ENCODE measurements at places on chromosomes 7 and 10.

GRCh38 chr10:107364872-107365271 lies 200.4 kb upstream of the SORCS1 start:
- no peak for DNase-seq

GRCh38 chr7:17699696-17700095 lies 240.6 kb downstream of the SNX13 start:
- no peak for DNase-seq

- DNase-seq: no peak
Observed at GRCh38 chr10:122019414-122019975, 30.5 kb downstream of the TACC2 start.

GRCh38 chr10:102660888-102661657 lies 16.8 kb downstream of the TRIM8 start:
- no peak for DNase-seq

DNA sequence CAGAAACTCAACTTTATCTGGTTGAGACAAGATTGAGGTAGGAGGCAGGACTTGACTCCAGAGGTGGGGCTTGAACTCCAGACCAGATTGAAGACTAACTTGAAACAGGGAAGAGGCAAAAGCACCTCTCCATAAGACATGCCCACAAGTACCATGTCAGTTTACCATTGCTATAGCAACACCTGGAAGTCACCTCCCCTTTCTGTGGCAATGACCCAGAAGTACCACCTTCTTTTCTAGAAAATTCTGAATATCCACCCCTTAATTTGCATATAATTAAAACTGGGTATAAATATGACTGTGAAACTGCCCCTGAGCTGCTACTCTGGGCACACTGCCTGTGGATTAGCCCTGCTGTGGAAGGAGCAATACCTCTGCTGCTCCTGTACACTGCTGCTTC lies 4.9 kb upstream of the TOMM7 start:
- DNase-seq: no peak

- DNase-seq: peak; percentile 94
Observed at GRCh38 chr10:30583778-30584415, 45.7 kb downstream of the LYZL2 start.

DNA sequence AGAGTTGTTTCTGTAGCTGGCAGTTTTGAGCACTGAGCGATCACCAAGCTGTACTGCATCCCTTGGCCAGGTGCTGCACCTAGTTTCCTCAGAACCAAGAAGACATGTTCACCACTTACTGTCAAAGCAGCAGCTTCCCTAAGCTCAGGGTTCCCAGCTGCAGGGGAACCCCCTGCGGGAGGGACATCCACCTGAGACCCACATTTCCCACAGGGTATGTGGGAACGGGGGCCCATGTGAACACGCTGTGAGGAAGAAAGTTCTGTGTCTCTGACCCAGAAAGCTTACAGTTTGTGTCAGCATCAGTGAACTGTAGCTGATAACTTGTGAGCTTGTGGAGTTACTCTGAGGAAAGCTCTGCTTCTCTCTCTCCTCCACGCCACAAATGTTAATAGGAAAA lies 436.8 kb upstream of the IGFBP3 start:
- DNase-seq: no peak

- DNase-seq: no peak
Observed at GRCh38 chr7:120021085-120021484, 251.9 kb upstream of the KCND2 start.

DNA sequence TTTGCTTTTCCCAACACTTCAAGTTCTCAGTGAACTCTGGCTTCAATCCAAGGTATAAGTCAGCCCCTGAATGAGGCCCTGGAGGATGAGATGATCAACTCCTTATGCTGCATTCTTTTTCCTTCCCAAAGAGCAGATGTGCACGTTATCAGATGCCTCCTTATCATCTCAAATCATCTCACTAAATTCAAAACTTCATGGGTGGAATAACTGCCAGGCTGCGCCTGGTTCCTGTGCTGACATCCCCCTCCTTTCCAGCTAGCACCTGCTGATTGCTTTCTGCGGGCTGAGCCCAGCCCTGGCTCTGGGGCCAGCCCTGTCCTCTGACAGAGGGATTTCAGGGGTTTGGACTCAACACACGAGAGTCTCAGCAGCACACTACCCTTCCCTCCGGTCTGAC lies 44.9 kb downstream of the TLL2 start:
- no peak for DNase-seq

GRCh38 chr10:88507826-88508453 lies 75.2 kb downstream of the RNLS start:
- DNase-seq: no peak

DNA sequence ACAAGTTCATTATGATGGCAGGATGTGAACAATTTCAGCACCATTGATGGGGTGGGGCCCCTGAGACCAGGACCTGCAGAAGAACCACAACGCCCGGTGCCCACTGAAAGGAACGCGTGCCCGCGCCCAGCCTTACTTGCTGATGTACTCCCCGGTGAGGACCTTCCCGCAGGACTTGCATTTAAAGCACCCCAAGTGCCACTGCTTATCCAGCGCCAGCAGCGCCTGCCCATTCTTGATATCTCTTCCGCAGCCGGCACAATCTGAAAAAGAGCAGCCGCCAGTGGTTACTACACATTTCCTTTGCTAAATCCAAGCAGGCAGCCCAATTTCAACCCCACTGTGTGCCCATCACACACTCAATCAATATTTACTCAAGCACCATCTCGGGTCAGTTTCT lies 110.6 kb downstream of the ABLIM1 start:
- no peak for DNase-seq

GRCh38 chr10:132410056-132410778 lies 13.2 kb downstream of the PWWP2B start:
- DNase-seq: no peak

DNA sequence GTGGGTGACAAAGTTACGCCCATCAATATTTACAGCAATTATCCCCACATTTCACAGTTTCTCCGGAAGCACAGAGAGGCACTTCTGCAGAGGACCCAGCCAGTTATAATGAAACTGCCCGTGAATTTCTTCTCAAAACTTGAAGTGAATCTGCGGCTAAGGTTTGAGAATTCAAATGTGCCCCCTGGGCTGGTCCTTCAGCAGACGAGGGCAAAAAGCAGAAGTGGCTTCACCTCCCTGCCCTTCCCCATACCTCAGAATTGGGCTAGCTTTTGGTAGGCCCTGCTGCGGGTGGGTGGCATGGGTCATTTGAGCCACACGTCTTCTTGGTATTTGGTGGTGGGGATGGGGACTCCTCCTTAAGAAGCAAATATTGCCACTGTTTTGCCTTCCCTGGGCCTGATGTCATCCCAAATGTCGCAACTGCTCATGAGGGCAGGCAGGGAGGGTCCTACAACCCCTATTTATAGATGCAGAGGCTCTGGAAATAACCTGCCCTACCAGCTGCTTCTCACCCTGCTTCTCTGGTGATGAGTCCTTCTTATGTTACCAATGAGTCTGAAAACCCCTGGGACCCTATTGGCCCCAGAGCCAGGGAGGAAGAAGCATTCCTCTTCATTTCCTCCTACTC lies 16.6 kb upstream of the WDFY4 start:
- DNase-seq: peak; percentile 89

DNA sequence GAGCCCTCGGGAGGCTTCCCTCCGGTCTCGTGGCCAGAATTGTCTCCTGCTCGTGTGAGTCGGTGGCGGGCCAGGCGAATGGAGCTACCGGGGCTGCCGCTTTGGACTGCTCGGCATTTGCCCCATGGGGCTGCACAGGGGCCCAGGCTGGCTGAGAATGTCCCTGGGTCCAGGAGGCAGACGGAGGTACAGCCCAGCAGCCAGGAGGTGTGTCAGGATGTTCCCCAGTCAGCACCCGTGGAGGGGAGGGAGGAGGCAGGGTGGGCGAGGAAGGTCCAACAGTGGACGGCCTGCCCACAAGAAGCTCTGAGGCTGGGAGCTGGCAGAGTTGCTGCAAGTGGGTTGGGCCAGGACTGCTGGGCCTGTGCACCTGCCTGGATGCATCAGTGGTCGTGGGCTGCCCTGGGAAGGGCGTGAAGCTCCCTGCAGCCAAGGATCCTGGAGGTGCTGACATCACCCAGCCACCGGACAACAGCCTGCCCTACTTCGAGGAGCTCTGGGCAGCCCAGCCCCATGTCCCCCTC lies 46.4 kb downstream of the PDGFA start:
- no peak for DNase-seq

GRCh38 chr7:33190688-33191304 lies 61.4 kb downstream of the BBS9 start:
- DNase-seq: no peak

DNA sequence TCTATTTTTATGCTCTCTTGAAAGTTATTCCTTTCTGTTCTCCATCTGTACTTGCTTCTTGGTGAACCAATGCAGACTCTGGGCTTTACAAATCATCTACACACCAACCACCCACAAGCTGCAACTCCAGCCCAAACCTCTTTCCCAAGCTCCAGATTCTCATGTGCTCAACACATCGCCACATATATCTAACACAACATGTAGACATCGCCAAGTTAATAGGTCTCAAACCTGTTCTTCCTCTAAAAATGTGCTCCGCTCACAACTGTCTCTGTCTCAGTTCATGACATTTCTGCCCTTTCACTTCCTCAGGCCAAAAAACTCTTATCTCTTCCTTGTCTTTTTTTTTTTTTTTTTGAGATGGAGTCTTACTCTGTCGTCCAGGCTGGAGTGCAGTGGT lies 95.7 kb upstream of the EEPD1 start:
- no peak for DNase-seq

GRCh38 chr7:3300651-3301448 lies at the start of gene SDK1:
SDK1 (plus strand) TSS chr7:3301252; CDS start chr7:3301587, 335 bp downstream.
- peak; percentile 94 for DNase-seq

DNA sequence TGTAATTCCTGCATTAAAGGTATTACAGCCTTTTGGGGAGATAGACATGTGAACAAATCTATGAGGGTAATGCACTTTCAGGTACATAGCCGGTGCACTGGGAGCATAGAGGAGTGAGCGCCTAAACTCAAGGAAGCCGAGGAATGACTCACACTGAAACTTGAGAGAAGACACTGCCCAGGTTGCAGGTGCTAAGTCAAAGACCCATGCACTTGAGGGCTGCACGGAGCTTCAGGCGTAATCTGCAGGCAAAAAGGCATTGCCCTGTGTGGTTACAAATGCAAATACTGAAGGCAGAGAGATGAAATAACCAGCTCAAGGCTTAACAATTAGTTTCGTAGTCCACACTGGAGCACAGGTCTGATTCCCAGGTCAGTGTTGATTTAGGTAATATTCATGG lies 51.0 kb upstream of the OSBPL3 start:
- peak; percentile 34 for DNase-seq

- DNase-seq: no peak
Observed at GRCh38 chr10:10897400-10897799, 120.3 kb upstream of the CELF2 start.

DNA sequence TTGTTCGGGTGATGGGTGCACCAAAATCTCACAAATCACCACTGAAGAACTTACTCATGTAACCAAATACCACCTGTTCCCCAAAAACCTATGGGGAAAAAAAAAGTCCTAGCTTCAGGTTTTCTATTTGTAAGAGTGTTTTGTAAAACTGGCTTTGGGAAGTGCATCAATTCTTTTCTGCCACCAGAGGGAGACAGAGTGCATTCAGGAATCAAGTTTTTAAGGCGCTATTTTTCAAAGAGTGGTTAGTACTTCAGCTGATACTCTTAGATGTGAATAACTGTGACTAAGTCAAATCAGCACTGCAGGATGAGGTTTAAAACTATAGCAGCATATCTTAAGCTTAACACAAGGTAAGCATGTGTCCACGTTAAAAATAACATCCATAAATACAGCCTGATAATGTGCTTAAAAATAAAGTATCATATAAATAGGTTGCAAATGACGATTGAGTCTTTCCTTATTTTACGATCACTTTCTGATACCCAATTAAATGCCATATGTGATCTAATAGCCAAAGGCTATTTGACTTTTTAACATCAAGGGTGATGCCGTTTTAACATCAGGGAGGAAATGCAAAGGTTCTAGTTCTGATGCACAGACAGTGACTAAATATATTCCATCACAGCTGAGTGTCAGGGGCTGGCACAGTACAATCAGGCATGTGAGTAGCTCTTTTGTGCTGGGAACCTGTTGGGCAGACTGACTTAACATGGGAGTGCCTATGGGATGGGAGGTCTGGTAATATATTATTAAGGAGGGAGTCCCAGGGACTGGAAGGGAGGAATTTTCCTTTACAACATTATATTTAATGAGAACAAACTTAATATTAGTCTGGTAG lies 10.6 kb upstream of the LYZL2 start:
- DNase-seq: no peak

DNA sequence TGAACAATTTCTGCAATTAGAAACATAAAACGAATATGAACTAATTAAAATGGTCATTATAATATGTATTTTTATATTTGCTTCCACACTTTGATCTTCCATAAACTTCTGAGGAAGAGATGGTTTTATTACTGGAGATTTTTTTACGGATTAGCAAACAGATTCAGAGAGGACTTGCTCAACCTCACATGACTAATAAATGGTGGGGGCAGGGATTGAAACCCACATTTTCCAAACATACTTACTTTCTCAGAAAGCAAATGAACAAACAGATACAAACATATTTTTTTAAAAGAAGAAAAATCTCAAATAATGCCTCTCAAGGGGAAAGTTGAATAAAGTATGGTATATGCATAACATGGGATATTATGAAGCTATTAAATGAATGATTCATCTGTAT lies 18.3 kb downstream of the ANKMY2 start:
- DNase-seq: no peak

DNA sequence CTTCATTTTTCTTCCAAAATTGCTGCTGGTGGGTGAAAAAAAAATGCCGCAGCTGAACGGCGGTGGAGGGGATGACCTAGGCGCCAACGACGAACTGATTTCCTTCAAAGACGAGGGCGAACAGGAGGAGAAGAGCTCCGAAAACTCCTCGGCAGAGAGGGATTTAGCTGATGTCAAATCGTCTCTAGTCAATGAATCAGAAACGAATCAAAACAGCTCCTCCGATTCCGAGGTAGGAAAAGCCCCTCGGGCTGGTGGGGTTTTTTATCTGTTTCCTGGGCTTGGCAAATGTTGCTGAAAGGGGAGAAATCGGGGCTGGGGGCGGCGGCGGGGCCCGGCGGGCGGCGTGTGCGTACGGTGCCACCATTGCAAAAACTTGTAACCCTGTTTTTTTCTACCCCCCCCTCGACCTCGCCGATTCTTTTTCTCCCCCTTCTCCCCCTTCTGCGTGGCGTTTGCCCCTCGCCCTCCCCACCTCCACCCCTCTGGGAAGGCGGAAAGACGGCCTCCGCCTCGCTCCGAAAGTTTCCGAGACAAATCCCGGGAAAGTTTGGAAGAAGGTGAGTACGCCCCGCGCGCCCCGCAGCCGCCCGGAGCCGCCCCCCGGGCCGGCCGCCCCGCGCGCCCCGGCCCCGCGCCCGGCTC lies 789 bp downstream of the TCF7L2 start:
- no peak for DNase-seq

- DNase-seq: no peak
Observed at GRCh38 chr10:133159950-133160825, at the start of gene KNDC1. KNDC1 (plus strand) TSS chr10:133160219; CDS start chr10:133160468, 249 bp downstream.

GRCh38 chr7:55532150-55532917 lies 40.0 kb downstream of the VOPP1 start:
- no peak for DNase-seq

DNA sequence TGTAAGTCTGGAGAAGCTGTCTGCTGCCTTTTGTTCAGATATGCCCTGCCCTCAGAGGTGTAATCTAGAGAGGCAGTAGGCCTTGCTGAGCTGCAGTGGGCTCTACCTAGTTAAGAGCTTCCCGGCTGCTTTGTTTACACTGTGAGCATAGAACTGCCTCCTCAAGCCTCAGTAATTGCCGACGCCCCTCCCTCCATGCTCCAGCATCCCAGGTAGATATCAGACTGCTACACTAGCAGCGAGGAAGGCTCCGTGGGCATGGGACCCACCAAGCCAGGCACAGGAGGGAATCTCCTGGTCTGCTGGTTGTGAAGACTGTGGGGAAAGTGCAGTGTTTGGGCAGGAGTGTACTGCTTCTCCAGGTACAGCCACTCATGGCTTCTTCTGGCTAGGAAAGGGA lies 26.4 kb upstream of the CXCL12 start:
- no peak for DNase-seq
